ENCODE measurements at places on chromosomes 6 and 20.
A peak's percentile ranks its signal among the peaks of the same experiment; 100 is the strongest.

DNA sequence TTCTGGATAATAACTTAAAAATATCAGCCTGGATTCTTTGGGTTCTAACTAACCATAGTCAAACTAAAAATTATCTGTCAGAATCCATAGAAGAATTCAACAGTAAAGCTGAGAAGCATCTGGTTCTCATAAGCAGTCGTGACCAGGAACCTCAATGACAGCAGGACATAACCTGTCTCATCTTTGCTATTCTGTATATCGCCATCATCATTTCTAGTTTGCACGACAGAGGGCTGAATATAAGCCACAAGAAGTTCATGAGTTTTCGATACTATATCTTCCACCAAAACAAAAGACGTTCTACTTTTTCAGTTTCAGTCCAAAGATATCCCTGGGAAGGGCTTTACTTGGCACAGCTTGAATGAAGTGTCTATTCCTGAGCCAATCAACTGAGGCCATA, 42.7 kb downstream of the RFPL4B start:
- no peak for DNase-seq

DNA sequence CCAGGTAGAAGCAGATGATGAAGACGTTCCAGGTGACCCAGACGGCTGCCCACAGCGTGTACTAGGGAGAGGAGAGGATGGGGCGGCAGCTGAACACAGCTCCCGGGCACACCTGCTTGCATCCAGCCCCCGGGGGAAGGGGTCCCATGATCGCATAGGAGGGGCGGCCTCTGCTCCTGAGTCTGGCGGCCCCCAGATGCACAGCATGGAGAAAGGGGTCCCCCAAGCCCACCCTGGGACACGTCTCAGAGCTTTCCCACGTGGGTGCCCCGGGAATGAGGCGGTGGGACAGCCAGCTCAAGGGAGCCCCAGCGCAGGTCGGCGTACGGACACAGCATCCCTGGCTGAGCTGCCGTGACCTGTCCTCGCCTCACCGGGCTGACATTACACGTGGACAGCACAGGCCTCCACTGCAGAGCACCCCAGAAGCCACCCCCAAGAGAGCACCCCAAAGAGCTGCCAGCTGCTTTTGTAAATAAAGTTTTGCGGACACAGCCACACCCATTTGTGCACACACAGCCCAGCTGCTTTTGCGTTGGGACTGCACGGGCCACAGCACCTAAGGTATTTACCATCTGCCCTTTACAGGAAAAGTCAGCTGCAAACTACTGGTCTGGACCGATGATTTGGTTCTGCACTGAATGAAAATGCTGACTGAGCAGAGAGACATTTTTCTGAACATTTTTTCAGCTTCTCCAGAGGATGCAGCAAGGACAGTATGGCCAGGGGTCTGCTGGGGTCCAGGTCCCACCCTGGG, 5.2 kb downstream of the NKAIN4 start:
- no peak for DNase-seq

- DNase-seq = no peak
Observed at GRCh38 chr6:147750413-147750812, 241.9 kb downstream of the SAMD5 start.

- DNase-seq = no peak
Observed at GRCh38 chr6:108669673-108670072, 109.0 kb downstream of the FOXO3 start.

- DNase-seq = no peak
Observed at GRCh38 chr6:105592329-105592728, 189.4 kb upstream of the PREP start.

GRCh38 chr20:38152621-38153221, 12.3 kb downstream of the TGM2 start:
- peak; percentile 27 for DNase-seq

- DNase-seq = peak; percentile 80
Observed at GRCh38 chr20:62921119-62921687, 5.1 kb downstream of the DIDO1 start.

DNA sequence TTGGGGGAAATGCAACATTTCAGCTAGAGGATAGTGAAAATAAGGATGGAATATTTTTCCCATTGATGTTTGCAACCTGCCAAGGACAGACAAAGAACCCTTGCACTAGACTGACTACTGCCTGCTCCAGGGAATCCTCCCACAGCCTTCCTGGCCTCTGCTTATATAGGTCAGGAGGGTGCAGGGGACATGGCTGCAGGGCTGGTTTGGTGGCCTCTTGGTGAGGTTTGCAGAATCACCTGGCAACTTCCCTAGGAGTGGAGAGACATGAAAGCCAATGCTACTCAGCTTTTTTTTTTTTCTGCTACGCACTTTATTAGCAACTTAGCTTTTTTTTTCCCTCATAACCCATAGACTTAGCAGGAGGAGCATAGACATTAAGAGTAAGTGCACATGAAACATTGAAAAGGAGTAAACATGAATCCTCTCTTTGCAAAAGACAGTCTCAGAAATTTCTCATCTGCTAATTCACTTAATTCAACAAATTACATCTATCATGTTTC, 39.8 kb upstream of the CDYL start:
- no peak for DNase-seq

- no peak for DNase-seq
Observed at GRCh38 chr6:88562353-88563276, 396.5 kb upstream of the CNR1 start.

- no peak for DNase-seq
Observed at GRCh38 chr20:51532577-51533191, 9.8 kb downstream of the NFATC2 start.

Data from activated CD4-positive, alpha-beta T cell treated with anti-CD3 and anti-CD28 coated beads, Interleukin-2, Interleukin-4, amounts not matched to agents 100 ng/mL and 50 ng/mL, durations not matched to agents 16 hours and 8 hours (primary cell).